ENCODE measurements at places on chromosomes 2 and 18.

- no peak for DNase-seq
Observed at GRCh38 chr2:53235836-53236582, 531.6 kb upstream of the CHAC2 start.

- no peak for DNase-seq
Observed at GRCh38 chr2:74525717-74526648, at the start of gene DQX1. TSS of gene DQX1 (minus strand) at chr2:74526231. CDS start at chr2:74525729, 502 bp downstream.

- no peak for DNase-seq
Observed at GRCh38 chr18:49645841-49646351, 84.0 kb downstream of the LIPG start.

DNA sequence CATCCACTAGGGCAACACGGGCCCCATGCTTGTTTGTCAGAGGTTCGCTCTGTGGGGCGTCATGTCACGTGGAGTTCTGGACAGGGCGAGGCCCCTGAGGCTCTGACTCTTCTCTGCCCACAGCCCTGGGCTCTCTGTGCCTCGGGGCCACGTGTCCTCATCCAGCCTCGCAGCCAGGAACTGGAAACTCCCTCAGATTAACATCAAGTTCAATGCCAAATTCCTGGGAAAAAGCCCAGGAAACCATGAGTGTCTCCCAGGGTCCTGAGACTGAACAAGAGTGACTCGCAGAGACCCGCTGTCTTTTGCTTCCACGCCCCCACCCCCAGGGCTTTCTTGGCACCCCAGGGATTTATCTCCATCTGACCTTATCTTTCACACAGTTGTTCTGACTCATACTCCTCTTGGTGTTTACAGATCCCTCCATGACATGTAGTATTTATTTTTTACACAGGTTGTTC is 174.0 kb upstream of the PIEZO2 start:
- no peak for DNase-seq

- DNase-seq: no peak
Observed at GRCh38 chr2:59680863-59681262, 872.6 kb downstream of the BCL11A start.

GRCh38 chr2:83081826-83082690 is 1377.0 kb downstream of the SUCLG1 start:
- DNase-seq: no peak
